ENCODE measurements at places on chromosomes 2 and 18. TPM values are rescaled to one million over a fixed set of nuclear protein-coding genes. Genes with fewer than 3 reads are reported as not detected.

DNA sequence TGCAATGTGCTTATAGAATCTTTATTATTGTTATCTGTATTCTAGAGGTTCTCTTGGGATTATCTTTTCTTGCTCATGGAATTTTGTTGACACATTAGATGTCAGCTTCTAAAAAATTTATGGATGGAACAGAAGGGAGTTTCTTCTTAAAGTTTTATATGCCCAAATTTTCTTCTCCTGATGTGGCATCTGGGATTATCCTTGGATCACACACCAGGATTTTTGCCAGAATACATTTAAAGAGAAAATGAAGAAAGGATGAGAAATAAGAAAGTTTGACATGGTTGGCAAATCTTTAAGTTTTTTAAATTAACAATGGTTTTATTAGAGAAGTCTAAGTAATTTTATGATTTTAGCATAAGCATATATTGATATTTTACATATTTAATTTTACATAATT lies 706.7 kb upstream of the TMEFF2 start:
- H3K27ac ChIP-seq: no peak overlapping the region
- no peaks in the 10 kb centered on the region for H3K4me1 ChIP-seq
- no peak overlapping the region for H3K4me3 ChIP-seq
- DNase-seq: no peak
- no peaks in the 10 kb centered on the region for H3K27me3 ChIP-seq
- H3K36me3 ChIP-seq: no peaks in the 10 kb centered on the region

GRCh38 chr2:223075301-223076270 lies 23.6 kb downstream of the KCNE4 start:
- H3K4me3 ChIP-seq: no peak overlapping the region
- DNase-seq: no peak
- H3K27me3 ChIP-seq: no peaks in the 10 kb centered on the region
- H3K4me1 ChIP-seq: peaks cover 16% of the 10 kb centered on the region
- H3K27ac ChIP-seq: no peak overlapping the region
- H3K36me3 ChIP-seq: peaks cover 2% of the 10 kb centered on the region

GRCh38 chr2:182941919-182942318 lies 75.5 kb upstream of the FRZB start:
- peaks cover 5% of the 10 kb centered on the region for H3K27me3 ChIP-seq
- H3K36me3 ChIP-seq: peaks cover 40% of the 10 kb centered on the region
- H3K4me1 ChIP-seq: peaks cover 36% of the 10 kb centered on the region

- H3K27ac ChIP-seq: no peak overlapping the region
- DNase-seq: no peak
- H3K4me1 ChIP-seq: no peaks in the 10 kb centered on the region
These were observed 61.4 kb downstream of the GPR39 start for GRCh38 chr2:132477962-132478361.

DNA sequence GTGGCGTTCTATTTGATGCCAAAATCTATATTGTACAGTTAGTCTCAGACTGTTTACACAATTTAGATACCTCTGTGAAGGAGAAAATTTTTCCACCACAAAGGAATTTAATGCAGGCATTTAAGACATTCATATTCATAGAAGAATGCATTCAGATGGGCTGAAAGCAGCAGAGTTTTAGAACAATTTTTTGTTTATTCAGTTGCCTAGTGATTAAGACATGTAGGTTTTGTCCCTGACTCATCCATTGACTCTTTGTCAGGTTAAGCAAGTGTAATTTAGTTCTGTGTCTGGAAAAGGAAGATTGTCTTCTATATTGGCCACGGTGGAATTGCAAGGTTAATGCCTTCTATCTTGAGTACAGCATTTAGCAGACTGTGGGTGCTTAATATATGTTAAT lies 515.0 kb downstream of the PARD3B start:
- peaks cover 18% of the 10 kb centered on the region for H3K4me1 ChIP-seq
- no peaks in the 10 kb centered on the region for H3K36me3 ChIP-seq
- H3K27ac ChIP-seq: peak overlapping the region; percentile 49
- H3K27me3 ChIP-seq: no peaks in the 10 kb centered on the region

- no peak overlapping the region for H3K4me3 ChIP-seq
- DNase-seq: no peak
- H3K27me3 ChIP-seq: no peaks in the 10 kb centered on the region
- peaks cover 2% of the 10 kb centered on the region for H3K4me1 ChIP-seq
- H3K36me3 ChIP-seq: peaks cover 54% of the 10 kb centered on the region
- no peak overlapping the region for H3K27ac ChIP-seq
These were observed 23.7 kb downstream of the TPGS2 start for GRCh38 chr18:36805105-36805504.

GRCh38 chr2:43707255-43708015 lies 31.2 kb upstream of the C1GALT1C1L start:
- H3K27me3 ChIP-seq: no peaks in the 10 kb centered on the region
- DNase-seq: no peak
- H3K36me3 ChIP-seq: no peaks in the 10 kb centered on the region
- H3K4me1 ChIP-seq: no peaks in the 10 kb centered on the region

CDH2 gene
- 45.0 TPM for total RNA-seq

TAF1B gene
- total RNA-seq: 33.1 TPM

BCL11A gene
- total RNA-seq: 139 TPM

RPL37A gene
- total RNA-seq: 2,867 TPM
